AG09319 (cell line): ENCODE measurements at places on chromosomes 12 and 14.

- no peak for DNase-seq
These were observed 18.1 kb downstream of the TPCN1 start for GRCh38 chr12:113239288-113239771.

GRCh38 chr12:45575823-45576475 lies 153.6 kb upstream of the ARID2 start:
- no peak for DNase-seq

- no peak for DNase-seq
These were observed 354.4 kb downstream of the MED13L start for GRCh38 chr12:115922952-115923564.

DNA sequence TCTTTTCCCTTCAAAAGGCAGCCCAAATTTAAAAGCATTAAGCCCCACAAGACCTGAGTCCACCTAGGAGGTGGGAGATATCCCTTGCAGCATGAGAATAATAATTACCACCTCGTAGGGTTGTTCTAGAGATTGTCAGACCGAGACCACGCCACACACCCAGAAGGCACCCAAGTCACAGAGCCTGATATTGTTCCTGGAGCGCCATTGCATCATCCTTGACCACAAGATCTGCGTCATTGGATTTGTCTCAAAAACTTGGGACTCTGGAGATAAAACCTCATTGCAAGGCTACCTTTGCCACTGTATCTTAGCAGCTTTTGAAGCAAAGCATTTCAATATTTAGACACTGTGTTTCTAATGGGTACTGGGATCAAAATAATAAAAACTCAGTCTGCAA lies 29.4 kb upstream of the PPP2R5C start:
- no peak for DNase-seq

DNA sequence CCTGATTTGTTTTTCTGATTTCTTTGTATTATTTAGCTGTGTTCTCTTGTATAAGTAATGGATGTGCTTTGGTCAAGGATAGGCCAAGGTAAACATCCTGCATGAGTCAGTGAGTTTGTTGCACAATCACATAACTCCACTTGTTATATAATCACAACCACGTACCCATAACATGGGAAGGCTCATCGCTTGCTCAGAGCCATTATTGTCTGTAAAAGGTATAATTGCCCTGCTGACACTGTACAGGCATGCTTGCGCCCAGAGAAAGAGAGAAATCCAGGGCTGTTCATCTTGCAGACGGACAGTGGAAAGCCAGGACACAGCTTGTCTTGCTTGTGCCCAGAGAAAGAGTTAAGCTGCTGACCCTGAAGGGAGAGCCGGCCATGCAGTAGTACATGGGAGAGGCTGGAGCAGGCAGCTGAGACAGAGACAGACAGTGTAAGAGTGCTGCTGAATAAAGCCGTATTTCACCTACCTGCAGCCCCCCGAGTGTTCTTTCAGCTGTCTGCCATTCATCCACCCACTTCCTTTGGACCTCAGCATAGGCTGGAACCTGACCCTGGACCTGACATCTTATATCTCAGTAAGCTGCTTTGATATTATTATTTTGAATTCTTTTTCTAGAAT lies 174.7 kb upstream of the DAAM1 start:
- DNase-seq = no peak

DNA sequence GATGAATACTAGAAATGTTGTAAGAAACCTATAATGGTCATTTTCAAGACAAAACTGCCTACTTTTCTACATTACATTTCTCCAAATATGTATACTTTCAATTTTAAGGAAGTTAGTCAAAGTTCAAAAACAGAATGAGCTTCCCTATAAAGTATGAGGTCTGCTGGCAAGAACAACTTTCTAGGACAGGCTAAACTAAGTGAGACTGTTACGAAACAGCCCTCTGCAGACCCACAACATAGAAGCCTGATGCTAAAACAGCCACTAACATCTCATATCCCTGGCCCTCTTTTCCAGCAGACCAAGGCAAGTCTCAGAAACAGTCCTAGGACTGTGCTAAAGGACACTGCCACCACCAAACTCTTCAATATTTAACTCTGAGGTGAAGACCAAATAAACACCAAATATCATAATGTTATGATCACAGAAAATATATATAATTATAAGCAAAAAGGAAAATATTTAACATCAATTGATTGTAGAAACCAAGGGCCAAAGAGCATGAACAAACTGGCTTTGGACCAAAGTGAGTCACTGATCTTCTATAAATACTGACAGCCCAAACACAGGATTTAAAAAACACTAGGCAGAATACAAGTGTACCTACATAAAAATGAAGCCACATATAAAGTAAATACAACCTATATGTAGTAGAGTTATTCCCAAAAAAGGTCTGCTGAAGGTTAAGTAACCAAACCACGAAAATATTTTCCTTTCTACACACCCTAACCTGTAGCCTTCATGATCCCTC lies 27.7 kb downstream of the PPP4R3A start:
- no peak for DNase-seq

DNA sequence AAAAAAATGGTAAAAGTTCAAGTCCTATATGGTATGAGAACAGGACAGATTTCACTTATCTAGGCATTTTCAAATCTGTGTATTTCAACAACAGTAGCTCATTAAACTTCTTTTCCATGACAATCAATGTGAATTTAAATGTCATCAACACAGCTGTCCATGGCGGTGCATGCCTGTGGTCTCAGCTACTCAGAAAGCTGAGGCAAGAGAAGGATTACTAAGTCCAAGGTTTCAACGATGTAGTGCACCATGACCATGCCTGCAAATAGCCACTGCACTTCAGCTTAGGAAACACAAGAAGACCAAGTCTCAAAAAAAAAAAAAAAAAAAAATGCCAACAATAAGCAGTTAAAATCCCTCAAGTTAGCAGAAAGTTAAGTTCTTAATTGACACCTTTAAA lies 214.6 kb downstream of the C12orf50 start:
- no peak for DNase-seq

DNA sequence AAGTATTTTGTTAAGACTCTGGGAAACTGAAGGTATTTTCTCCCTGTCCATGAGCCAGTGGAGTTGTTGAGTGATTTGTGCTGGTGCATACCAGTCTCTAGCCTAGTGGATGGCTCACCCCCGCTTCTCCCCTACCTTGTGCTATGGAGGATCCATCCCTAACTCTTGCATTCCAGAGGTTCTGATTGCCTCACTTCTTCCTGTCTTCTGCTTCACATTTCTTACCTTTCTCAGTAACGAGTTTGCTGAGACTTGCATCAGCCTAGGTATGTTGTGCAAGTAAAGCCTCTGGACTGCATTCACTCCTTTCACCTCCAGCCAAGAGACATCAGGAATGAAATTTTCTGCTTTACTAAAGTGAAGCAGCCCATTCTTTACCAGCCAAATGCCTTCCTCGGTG lies 391.6 kb downstream of the ZFP36L1 start:
- DNase-seq = no peak

DNA sequence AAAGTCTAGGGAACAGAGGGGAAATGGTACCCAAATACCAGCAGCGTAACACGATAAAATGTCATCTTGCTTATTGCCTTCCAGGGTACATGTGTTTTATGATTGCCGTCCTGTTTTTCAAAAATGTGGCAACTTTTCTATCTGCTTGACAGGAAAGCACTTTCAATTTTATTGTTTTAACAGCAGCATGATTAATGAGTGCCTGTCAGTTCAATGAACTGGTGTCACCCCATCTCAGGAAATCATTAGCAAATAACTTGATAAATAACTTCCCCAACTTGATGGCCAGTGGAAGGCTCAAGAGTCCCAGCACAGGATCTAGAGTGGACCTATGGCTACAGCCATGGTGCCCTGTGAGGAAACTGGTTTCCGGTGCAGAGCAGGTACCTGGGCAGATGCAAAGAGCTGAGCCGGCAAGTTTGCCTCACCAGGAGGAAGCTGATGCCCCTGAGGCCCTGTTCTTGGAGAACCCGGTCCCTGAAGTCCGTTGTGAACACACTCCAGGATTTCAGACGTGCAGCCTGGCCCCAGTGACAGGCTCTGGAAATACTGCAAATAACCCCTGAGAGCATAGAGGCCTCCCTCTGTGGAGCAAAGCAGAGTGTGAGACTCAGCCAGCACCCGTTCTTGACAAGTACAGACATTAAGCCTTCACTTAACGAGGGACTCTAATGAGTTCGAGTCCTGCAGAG lies 173.5 kb upstream of the SFSWAP start:
- DNase-seq = no peak

- no peak for DNase-seq
These were observed 1.9 kb downstream of the IFNG-AS1 start for GRCh38 chr12:67991158-67991557.

- peak; percentile 97 for DNase-seq
These were observed 1.9 kb upstream of the PTMS start for GRCh38 chr12:6764011-6764828.

DNA sequence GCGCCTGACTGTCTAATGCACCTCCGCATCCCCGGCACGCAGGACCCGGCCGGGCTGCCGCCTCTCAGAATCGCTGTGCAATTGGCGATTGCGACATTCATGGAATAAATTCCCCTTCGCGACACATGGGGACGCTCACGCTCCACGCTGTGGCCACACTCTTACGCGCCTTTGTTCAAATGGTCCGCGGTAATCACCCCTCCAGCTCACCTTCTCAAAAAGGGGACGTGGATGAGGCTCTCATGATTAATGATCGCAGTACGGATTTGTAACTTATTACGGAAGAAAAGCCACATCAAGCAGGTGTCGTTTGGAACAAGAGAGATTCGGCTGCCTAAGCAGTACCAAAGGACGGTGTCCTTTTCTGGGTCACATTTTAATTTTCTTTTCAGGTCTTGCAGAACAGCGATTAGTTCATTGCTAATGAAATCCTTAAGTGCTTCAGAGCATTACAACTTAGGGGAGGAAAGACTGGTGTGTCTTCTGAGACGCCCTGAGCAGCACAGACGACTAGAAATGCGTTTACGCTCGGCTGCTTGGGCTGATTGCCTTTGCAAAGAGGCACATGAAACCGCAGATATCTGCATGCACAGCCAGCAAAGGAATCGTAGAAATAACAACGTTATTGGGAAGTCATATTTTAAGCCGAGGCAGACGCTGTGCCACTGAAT lies 37.3 kb upstream of the ADGRD1 start:
- DNase-seq = no peak

DNA sequence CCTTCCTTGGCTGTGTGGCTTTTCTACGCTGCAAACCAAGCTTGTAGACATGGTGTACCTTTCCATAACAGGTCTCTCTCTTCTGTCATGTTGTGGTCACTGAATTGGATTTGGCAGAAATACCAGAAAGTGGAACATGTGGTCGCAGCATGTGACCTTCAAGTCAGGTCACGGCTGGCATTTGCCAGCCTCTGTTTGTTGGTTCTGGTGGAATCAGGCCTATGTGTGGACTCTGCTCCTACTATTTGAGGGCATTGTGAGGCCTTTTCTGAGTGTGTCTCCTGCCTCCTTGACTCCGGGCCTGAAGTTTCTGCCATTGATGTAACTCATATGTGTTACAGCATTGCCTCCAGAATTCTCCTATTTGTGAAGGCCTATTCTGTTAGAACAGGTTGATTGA lies 116.7 kb downstream of the CACNA1C start:
- no peak for DNase-seq

- DNase-seq = no peak
These were observed 1.4 kb upstream of the TRMT61A start for GRCh38 chr14:103527408-103528145.

DNA sequence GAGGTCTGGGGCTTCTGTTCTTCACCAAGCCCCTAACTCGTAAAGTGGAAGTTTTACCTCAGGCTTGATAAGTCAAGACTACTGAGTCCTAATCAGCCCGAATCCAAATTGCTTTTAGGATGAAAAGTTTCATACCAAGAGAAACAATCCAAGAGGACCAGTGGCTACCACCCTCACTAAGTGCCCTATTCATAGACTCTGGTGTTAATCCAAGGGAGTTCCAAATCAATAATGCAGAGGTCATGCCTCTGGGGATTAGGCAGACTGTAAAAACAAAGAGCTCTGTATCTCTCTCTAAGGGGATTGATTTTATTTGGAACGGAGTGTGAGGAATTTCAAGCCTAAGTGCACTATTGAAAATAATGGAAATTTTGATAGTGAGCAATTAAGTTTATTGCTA lies 76.3 kb upstream of the LMNTD1 start:
- no peak for DNase-seq

GRCh38 chr14:26206640-26207039 lies 391.2 kb downstream of the NOVA1 start:
- DNase-seq = no peak

DNA sequence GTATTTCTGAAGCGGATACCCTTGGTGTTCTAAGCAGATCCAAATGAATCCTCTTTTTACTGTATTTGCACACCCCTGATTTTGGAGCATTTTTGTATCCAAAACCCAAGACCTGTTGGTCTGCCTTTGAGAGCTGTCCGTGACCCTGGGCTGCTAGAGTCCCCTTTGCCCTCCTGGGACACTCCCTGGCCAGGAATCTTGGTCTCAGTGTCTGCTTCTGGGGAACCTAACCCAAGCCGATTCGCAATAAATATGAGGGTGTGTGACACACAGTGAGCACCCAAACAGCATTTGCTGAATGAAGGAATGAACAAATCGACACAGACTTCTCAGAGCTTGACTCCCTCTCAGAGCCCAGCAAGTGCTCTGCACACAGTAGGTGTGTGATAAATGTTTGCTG lies 92.9 kb downstream of the SCARB1 start:
- no peak for DNase-seq

GRCh38 chr14:23173796-23174195 lies 9.7 kb downstream of the SLC7A8 start:
- no peak for DNase-seq

- DNase-seq = no peak
These were observed 250.9 kb downstream of the PDZRN4 start for GRCh38 chr12:41438854-41439541.

GRCh38 chr12:98575013-98575412 lies 18.5 kb upstream of the SLC25A3 start:
- no peak for DNase-seq

DNA sequence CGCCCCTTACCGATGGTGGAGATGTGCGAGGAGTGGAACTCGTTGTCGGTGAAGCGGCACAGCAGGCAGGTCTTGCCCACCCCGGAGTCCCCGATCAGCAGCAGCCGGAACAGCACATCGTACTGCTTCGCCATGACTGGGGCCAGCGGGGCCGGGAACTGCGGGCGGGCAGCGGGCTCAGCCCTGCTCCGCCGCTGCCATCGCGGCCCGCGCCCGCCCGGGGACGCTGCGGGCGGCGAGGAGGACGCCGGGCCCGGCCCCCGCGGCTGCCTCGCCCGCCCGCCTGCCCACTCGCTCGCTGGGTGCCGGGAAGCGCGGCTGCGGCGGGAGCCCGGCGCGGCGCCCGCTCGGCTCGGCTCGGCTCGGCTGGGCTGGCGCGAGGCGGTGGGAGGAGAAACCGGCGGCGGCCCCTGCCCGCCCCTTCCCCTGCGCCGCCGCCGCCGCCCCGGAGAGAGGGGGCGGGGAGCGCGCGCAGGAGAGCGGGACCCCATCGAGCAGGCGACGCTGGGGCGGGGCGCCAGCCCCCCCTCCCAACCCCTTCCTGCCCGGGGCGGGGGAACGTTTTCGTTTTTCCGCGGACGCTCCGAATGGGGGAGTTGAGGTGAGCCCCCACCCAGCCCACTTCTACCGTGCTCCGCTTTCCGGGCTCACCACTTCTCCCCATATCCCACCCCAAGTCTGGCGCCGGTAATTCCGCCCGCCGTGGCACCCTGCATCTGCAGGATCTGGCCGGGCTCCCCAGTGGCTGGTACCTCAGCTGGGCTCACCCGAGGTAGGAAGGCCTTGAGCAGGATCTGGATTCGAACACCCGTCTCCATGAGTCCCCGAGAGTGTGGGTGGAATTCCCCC lies at the start of gene RAB15:
Gene RAB15, minus strand, starts transcription at position 394 of the 849 bp plus-strand sequence. Its CDS starts 260 bp downstream, at position 134.
- no peak for DNase-seq

GRCh38 chr14:60981633-60982455 lies 799 bp downstream of the SLC38A6 start:
- DNase-seq = peak; percentile 63

GRCh38 chr14:36271222-36271621 lies 49.2 kb downstream of the MBIP start:
- no peak for DNase-seq

- DNase-seq = no peak
These were observed 182.3 kb downstream of the ADGRD1 start for GRCh38 chr12:131135786-131136538.
